PC-9 (cell line): ENCODE measurements at places on chromosomes 13 and 19.
A peak's percentile ranks its signal among the peaks of the same experiment; 100 is the strongest.

- DNase-seq, result peak; percentile 90
Observed at GRCh38 chr13:44918326-44919103, 70.8 kb downstream of the NUFIP1 start.

DNA sequence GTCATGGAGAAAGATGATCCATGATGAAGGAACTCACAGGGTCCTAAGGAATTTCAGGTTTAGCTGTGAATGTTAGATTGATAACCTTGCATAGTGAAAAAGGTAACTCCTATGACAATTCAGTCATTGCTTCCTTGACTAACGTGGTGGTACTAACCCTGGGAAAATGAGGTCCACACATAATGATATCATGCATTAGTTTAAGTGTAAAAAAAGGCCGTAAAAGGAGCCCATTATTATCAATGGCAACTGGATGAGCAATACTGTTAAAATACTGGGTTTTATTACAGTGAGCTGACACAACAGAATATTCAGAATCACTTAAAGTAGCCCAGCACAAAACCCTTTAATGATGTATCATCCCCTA is 515.4 kb downstream of the DCT start:
- DNase-seq, result no peak

DNA sequence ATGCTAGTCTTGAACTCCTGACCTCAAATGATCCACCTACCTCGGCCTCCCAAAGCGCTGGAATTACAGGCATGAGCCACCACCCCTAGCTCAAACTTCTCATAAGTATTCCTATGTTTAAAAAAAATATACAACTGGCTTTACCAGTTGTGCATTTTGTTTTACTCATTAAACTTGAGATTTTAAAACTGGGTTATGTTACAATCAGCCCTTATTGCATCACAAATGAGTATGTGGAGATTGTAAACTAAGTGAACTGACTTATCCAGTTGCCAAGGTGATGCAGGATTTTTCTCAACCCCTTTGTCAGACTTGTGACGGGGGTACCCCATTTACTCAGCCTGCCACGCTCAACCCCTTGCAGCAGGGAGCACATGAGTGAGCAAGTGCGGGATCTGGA is 14.4 kb upstream of the GTF2F2 start:
- peak; percentile 76 for DNase-seq

DNA sequence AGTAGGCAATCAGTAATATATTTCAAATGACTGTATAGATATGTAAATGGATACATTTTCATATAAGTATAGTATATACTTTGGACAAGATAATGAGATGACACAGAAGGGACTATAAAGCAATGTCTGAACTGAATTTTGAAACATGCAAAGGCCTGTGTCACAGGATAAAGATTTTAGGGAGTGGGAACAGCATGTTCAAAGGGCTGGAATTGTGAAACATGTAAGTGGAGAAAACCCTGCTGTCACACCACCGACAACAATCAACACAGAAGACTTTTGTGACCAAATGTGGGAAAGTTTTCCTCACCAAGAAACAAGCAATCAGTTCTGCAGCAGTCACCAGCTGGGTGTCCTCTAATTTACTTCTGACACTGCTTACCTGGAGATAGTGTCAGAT is 42.9 kb downstream of the LPAR6 start:
- DNase-seq, result no peak

- DNase-seq, result no peak
Observed at GRCh38 chr13:59452189-59452890, 711.4 kb downstream of the DIAPH3 start.

- no peak for DNase-seq
Observed at GRCh38 chr19:18469069-18469846, 31.3 kb upstream of the ISYNA1 start.

- no peak for DNase-seq
Observed at GRCh38 chr13:95185311-95185710, 115.9 kb downstream of the ABCC4 start.

- no peak for DNase-seq
Observed at GRCh38 chr19:52518646-52519045, 8.8 kb upstream of the ZNF808 start.

- no peak for DNase-seq
Observed at GRCh38 chr13:50161052-50161451, 145.8 kb downstream of the KCNRG start.

- no peak for DNase-seq
Observed at GRCh38 chr19:54893406-54893805, 12.5 kb upstream of the NCR1 start.

DNA sequence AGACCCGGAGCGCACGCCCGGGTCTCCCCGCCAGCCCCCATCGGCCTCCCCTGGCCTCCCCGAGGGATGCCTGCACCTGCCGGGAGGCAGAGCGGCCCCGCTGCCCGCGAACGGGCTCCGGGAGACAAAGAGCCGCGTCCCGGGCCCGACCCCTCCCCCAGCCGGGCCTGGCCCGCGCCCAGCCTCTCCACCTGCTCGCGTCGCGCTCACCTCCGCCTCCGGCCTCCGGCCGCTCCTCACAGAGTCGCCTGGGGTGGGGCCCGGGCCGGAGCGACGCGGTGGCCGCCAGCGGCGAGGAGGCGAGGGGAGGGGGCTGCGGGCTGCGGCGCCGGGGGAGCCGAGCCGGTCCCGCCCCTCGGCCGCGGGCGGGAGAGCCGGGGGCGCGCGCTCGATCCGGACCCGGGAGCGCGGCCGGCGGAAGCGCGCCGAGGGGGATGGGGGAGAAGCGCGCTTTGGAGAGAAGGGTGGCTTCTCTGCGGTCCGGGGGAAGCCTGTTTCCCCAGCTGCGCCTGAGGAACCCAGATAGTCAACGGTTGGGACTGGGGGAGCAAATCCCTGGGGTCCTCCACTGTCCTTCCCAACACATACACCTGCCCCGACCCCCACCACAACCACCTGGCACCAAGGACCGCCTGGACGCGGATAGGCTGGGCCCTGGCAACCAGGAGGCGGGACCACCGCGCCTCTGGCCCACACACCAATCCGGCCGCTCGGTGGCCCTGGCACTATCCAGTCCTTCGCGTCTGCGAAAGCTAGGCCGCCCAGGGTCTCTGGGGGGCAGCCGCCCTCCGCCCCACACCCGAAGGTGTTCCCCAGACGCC is at the start of gene PRR36:
Gene PRR36 (minus strand): TSS at position 315 of the 821 bp plus-strand sequence. CDS start 701 bp downstream, outside the sequence.
- peak; percentile 55 for DNase-seq

- DNase-seq, result no peak
Observed at GRCh38 chr13:46894568-46894967, 2.3 kb downstream of the HTR2A start.
